ENCODE measurements at places on chromosomes 3 and 15.

GRCh38 chr3:46974421-46975171 is 1.9 kb downstream of the CCDC12 start:
- DNase-seq: no peak

GRCh38 chr15:72272213-72272996 is at the start of gene PARP6:
Gene PARP6, minus strand, starts transcription at chr15:72272554. Its CDS starts 5,077 bp downstream, at chr15:72267477.
- peak; percentile 100 for DNase-seq

DNA sequence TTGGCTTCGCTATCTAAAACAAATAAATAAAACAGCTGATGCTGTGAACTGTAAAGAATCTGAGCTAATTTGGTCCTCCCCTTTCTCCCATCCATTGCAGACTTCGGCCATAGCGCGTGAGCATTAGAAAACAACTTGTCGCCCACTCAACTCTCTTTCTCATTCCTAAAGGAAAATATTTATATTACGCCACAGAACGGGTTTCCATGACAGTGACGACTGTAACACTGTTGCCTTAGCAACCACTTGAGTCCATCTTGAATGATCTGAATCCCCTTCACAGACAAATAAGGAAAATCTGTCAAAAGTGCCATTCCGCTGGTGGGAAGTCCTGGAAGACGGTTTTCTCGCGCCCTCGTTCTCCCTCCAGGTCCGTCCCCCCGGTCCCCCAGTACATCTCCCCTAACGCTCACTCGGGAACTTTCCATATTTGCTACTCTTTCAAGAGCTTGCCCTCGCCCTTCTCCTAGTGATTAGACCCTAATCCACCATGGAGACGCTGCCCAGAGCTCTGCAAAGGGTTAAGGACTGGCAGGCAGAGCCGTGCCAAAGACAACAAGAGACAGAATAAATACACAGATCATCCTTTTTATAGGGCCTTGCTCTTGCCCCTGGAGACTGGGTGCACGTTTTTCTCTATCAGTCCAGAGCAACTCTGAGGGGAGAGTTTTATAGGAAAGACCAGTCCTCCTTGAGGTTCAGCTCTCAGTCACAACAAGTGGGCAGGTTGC is 50.5 kb downstream of the CRYGS start:
- DNase-seq: no peak

- DNase-seq: no peak
These were observed 12.5 kb downstream of the PML start for GRCh38 chr15:74006774-74007639.

DNA sequence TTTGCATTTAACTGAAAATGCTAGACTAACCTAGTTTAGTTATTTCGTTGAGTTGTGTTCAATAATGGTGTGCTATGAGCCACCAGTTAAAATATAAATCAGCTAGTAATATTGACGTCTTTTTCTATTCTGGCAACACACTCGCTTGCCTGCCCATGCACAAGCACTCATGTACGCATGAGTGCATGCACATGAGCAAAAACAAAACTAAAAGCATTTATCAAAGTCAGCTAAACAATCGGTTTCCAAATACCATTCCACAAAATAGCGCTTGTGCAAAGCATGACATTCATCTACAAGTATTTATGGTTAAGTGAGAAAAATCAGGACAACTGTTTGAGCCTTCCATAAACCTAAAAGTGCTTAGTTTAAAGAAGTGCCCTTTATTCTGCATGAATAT is 13.1 kb upstream of the SAMMSON start:
- DNase-seq: no peak

- DNase-seq: peak; percentile 28
These were observed 246.1 kb downstream of the TBL1XR1 start for GRCh38 chr3:176951144-176951543.

DNA sequence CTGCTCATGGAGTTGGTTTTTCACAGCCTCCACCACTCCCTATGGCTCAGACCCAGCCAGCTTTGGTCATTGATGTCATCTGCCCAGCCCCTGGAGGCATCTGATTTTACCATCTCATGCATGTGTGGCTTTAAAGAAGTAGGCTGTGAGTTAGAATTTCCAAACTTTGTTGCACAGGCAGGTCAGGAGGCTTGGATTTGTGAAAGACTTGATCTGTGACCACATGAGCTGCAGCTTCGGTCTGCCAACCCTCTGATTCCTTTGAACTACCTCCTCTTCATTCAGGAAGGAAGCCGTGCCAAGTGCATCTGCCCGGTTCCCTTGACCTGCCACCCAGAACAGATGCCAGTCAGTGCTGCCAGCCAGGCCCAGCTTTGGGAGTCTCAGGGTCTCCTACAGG is 9.2 kb downstream of the CTXND1 start:
- no peak for DNase-seq

DNA sequence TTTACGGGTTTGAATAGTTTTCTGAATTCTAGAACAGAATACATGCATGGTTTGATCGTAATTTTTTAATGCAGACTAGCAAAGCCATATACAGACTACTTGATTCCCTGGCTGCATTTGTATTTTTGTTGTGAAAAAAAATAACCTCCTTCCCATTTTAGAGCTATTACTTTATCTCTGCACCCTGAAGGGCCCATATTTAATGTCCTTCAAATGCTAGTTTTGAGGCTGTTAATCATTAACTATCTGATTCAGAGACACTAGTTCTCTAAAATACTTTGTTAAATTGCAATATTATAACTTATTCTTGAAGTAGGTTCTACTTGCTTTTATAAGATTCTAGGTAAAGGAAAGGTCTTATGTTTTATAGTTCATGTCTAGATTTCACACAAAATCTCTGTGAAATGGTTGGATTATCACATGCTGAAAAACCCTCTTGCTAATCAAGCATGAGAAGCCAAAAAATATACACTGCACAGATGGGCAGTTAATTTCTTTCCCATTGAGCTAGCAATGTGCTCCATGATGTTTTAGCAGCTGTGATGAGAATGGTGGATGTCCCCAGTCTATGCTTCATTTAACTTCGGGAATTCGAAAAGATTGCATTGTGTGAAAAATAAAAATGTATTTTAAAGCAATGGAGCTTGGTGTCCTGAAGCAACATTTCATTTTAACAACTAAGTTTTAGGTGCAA is 634.0 kb upstream of the BCHE start:
- no peak for DNase-seq

DNA sequence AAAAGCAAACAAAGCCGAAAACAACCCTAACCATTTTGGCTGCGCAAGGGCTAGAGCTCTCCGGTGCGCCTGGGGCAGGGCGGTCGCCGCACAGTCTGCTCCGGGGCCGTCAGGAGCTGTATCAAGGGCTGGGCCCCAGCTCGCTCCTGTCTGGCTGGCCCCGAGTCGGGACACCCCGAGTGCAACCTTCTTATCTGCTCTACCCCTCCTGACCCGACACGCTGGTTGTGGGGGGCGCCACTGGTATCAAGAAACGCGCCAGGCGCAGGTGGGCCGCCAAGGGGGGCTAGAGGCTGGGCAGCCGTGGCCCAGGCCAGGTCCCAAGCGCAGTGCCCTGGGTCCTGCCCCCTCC is 36.0 kb downstream of the NR2F2 start:
- no peak for DNase-seq

DNA sequence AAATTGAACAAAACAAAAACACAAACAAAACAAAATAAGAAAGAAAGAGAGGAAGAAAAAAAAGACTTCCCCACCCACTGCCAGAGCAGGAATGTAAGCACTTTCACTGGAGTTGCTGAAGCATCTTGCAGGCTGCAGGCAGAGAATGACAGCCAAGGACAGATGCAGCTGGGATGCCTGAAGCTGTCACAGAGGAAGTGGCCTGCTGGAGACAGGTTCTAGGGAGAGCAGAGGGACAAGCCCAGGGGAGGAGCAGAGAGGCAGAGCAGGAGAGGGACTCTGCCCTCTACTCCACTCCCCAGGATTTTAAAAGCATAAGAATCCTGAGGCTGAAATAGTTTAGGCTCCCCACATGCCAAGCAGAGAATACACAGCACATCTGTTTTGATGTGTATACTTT is 326.2 kb downstream of the TUSC7 start:
- peak; percentile 29 for DNase-seq

GRCh38 chr3:120642368-120642948 is 39.6 kb downstream of the HGD start:
- no peak for DNase-seq

DNA sequence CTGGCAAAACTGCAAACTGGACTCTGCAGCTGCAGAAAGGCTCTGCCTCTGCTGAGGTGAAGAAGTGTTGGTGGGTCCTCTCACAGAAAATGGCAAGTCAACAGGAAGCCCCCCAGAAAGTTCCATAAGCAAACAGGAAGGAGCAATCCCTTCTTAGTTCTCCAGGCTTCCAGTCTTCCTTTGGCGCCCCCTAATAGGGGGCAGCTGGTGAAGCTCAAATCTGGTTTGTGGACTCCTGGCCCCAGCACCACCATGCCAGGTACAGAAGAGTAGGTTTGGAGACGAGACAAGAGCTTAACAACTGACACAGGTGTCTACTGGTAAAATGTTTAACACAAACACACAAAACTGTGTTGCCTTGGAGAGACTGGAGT is 35.5 kb downstream of the LEO1 start:
- no peak for DNase-seq

DNA sequence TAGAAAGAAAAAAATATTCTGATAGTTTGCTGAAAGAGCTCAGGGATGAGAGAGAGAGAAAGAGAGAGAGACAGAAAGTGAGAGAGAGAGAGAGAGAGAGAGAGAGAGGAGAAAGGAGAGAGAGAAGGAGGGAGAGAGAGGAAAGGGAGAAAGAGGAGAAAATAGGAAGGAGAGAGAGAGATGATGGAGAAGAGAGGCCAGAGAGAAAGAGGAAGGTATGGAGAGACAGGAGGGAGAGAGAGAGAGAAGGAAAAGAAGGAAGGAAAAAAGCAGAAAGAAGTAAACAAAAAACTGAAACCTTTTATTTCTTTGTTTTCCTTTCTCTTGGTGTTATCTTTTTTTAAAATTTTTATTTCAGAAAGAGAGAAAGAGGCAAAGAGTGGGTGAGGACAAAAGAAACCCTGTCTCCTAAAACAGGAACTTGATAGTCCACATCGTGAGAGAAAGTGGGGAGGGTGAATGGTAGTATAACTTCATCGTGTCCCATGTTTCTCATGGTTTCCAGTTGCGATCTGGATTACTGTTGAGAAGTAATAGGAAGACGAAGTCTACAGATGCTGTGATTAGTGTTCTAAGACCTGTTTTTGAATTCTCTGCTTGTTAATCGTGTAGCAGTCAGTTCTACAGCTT is 279.7 kb downstream of the LPP start:
- no peak for DNase-seq

GRCh38 chr15:71997691-71998090 is 120.3 kb downstream of the MYO9A start:
- no peak for DNase-seq

- DNase-seq: peak; percentile 76
These were observed 76.6 kb upstream of the SNRPN start for GRCh38 chr15:24878153-24878552.

Data from right hindlimb (tissue), 1 donor.